SHP77 treated with DMSO at 0.1 percent for 48 hours (cell line): ENCODE measurements at places on chromosomes 1 and 21.
A peak's percentile ranks its signal among the peaks of the same experiment; 100 is the strongest.

- no peak for DNase-seq
Measured at GRCh38 chr1:8025061-8025670, 943 bp downstream of the ERRFI1 start.

DNA sequence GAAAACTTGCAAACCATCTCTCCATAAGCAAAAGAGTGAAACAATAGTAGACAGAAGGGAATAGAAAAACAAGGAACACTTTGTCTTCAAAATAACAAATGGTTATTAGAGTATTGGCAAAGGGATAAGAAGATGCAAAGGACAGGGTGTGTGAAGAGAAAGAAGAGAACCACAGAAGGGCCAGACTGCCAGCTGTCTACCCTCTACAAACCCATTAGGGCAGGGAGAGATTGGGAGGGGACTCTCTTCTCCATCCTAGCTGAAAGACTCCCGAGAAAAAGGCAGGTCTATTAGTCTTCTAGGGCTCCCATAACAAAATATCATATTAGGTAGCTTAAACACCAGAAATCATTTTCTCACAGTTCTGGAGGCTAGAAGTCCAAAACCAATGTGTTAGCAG lies 292.8 kb downstream of the PTBP2 start:
- no peak for DNase-seq

GRCh38 chr21:25584833-25585676 lies 22.2 kb downstream of the MRPL39 start:
- no peak for DNase-seq

DNA sequence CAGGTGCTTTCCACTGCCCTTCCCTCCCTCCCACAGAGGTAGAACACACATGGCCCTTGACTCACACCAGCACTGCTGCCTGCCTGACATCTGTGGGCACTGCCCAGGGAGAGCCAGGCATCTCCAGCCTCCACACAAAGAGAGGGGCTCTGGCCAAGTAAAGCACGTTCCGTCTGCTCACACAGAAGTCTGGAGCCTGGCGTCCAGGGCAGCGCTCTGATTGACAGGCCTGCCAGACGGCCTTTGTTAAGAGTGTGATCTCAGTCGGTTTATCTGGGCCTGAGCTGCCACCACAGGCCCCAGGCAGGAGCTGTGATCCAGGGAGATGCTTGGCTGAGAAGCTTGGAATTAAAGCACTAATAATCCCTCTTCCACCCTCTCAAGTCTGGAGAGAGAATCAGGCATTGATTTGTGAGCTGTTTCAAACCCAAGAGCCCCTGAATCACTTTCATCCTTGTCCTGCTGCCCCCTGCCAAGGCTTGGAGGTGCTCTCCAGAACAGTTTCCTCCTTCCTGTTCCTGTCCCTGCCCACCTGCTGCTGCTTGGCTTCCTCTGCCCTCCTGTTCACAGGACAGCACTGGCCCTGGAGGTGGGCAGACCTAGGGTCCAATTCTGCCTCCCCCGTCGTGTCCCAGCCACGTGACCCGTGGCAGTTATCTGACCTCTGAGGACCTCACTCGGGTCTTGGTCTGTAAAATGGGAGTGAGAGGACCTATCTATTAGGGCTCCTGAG lies 3.7 kb downstream of the DMRTB1 start:
- no peak for DNase-seq

- DNase-seq = no peak
Measured at GRCh38 chr1:229535230-229535629, 23.3 kb downstream of the ABCB10 start.

- no peak for DNase-seq
Measured at GRCh38 chr21:15212206-15212605, 147.4 kb upstream of the NRIP1 start.

GRCh38 chr1:245915406-245915805 lies 591.7 kb downstream of the SMYD3 start:
- DNase-seq = no peak

DNA sequence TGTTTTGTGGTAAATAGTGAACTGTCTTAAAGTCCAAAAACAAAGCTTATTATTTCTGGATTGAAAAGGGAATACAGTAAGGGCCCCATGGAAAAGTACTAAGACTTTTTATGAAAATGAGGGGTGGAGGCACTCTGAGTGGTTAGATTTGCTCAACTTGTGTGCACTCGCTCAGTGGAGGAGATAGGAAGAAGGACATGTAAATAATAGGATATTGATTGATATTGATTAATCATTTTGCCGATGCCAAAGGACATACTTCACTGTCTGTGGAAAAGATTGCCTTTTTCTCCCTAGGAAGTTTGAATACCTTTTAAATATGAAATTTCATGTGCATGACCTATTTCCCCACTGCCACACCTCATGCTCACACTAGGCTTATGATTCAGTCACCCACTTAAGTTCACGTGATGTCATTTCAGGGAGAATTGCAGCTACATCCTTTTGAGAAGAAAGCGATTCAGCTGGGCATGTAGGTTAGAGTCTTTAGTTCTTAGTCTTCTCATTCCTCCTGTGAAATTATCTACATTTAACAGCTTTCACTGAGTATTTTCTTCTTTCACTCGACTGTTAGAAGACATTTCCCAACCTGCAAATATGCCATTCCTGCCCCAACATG lies 5.0 kb downstream of the MTR start:
- DNase-seq = no peak

- peak; percentile 77 for DNase-seq
Measured at GRCh38 chr1:241844593-241844992, 3.4 kb upstream of the EXO1 start.

DNA sequence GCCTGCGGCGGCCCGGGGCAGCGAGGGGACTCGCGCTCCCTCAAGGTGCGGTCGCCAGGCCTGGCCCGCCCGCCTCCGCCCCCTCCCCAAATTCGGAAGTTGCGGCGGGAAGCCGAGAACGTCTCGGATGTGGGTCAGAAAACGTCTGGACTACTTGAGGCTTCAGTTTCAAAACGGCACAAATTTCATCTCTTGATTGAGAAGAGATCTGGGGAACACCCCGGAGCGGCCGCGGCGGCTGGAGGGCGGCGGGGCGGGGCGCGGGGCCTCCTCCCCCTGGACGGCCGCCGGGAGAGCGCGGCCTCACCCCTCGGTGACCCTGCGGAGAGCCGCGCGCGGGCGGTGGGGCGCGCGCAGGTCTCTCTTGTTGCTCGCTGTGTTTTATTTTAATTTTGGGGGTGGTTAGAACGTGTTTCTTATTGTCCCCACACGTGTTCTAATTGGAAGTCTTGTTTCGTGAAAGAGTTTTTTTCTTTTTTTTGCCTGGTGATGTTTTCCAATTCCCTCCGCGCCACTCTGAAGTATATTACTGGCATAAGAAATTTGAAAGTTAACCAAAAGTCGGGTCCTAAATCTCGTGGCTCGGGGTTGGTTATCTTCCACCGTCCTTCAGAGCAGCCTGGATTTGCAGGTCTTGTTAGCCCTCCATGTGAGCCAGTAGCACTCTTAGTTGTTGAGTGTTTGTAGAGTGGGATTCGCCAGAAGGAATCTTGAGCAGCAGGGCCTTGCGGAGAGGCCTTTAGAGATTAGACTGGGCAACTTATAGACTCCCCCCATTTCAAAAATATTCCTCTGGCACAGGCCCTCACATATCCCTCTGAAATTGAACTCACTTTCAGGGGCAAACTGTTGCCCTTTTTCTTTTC lies 749 bp downstream of the PCBP3 start:
- DNase-seq = no peak

DNA sequence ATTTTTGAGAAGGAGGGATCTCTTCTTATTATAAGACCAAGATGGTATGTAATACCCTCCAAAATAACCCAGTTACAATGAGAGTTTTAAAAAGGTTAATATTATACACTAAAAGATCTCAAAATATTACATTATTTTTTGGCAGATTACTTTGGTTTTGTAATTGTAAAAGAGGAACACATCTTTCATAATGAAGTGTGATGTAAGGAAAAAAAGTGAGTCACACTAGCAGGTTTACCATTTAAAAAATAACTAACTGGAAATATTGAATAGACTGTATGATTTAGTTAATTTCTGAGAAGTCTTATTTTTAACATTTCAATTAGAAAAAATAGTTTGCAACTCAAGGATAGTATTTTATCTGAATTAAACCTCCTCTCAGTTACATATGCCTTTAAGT lies 1.1 kb downstream of the F5 start:
- DNase-seq = no peak

DNA sequence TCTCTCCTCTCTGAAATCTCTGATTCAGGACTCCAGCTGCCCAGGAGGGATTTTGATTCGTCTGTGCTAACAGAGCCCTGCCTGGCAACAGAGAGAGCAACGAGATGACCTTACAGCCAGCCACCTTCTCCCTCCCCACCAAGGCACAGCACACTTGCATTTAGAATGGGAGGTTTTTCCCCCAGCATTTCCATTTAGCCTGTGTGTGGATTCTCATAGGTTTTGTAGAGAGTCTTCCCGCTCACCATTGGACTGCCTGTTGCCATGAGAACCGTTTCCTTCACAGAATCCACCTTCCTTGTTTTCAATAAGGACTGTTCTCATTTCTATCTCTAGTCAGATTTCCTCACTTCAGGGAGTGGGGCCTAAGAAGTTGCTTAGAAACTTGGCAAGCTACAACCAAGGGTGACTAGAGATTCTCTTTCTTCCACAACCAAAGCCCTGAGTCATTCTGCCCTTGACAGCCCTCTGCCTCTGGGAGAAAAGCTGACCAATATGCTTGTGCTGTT lies 5.8 kb upstream of the IKBKE start:
- DNase-seq = no peak

DNA sequence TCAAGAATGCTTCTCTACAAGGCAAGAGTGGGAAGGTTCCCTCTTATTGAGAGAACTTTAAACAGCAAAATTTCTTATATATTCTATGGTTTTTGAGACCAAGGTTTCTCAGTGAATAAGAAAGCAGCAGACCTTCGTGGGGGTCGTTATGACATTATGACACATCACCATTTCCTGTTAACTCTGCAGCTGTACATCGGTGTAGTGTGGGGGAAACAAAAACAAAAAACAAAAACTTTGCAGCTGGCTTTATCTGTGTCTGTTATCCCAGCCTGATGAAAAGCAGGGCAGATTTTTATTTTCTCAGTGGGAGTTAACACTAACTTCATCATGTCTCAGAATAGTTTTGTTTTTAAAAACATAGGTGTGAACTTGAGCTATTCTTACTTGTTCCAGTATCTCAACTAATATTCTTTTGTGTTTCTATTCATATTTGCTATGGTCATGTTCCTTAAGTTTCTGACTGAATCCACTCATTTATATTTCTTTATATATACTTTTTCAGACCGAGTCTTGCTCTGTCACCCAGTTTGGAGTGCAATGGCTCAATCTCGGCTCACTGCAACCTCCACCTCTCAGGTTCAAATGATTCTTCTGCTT lies 2.1 kb downstream of the SDE2 start:
- no peak for DNase-seq

GRCh38 chr1:95701450-95702173 lies 467.6 kb downstream of the RWDD3 start:
- no peak for DNase-seq

DNA sequence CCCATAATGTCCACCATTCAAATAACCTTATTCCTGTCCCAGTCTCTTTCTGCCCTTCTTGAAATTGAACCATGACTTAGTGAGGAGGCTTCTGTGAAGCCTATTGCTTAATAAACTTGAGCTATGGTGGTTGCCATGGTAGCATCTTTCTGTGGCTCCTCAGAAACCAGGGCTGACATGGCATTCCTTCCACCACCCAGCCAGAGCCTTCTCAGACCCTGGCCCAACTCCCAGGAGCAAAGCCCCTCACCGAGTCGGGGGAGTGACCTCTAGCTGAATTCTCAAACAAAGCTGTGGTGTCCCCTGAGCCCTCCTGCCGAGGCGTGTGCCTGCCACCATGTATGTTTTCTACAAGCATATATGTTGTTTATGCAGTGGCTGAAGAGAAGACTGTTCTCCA lies 259.1 kb downstream of the CACNA1E start:
- DNase-seq = no peak

DNA sequence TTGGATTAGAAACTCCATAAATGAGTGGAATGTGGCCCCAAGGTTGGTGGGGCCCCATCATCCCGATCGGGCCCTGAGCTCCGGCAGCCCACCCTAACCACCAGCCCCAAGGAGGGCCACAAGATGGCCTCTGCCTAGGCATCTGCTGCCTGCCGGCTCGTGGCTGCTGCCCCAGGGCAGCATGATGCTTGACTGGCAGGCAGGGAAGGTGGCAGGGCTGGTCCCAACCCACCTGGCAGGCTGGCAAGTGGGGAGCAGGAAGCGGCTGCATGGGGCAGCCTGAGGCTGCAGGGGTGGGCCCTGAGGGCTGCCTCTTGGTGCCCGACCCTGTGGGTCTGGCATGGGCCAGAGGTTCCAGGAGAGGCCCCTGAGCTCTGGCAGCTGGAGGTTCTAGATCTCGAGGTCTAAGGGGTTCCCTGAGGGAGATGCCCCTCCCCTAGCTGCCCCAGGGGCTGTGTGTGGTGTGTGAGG lies 760 bp upstream of the GJC2 start:
- DNase-seq = no peak

- no peak for DNase-seq
Measured at GRCh38 chr1:54885237-54885679, 1.7 kb downstream of the DHCR24 start.

- peak; percentile 24 for DNase-seq
Measured at GRCh38 chr1:168972887-168973286, 133.6 kb upstream of the ATP1B1 start.

- DNase-seq = no peak
Measured at GRCh38 chr21:45297869-45298268, 10.2 kb upstream of the POFUT2 start.

DNA sequence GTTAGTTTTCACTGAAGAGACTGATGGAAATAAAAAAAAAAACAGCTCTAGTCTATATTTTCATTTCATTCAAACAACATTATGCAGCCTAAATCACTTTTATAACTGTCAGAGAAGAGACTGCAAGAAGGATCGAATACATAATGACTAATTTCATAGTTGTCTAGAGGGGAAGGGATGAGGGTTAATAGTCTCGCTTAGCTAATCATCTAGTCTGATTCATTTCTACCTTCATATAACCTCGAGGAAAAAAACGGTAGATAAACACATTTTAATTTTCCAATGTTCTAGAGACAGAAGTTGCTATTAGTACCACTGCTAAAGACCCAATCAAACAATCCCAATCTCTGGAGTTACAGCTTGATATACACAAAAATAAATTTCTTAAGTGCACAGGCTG lies 3.5 kb downstream of the FUBP1 start:
- DNase-seq = no peak

DNA sequence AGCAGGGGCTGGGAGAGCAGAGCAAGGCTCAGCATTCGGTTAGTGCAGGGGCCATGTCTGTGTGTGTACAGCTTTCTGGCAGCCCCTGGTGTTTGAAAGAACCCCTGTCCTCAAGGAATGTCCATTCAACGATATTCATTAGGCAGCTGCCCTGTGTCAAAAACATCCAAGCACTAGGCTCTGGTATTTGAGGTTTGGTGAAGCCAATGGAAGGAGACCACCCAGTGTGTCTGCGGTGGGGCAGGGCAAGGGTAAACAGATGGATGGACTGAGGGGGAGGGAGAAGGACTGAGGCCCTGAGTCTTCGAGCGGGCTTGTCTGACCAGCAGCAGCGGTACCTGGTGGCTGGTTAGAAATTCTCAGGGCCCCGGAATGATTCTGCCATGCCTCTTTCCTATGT lies 155.6 kb upstream of the KLHDC7A start:
- DNase-seq = no peak

- DNase-seq = no peak
Measured at GRCh38 chr1:194067772-194068171, 881.4 kb upstream of the B3GALT2 start.

- no peak for DNase-seq
Measured at GRCh38 chr21:17372200-17372599, 140.6 kb upstream of the CXADR start.
